ENCODE measurements at places on chromosomes 13 and 19.

DNA sequence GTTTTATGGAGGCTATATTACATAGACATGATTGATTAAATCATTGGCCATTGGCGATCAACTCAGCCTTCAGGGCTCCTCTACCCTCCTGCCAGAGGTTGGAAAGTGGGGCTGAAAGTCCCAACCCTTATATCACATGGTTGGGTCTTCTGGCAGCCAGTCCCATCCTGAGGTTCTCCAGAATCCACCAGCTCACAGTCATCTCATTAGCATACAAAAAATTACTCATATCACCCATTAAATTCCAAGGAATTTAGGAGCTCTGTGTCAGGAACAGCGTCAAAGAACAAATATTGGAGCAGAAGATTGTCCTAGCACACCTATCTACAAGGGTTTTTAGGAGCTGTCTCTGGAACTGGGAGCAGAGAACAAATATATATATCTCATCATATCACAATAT is 39.4 kb upstream of the FARP1 start:
- no peak for DNase-seq

DNA sequence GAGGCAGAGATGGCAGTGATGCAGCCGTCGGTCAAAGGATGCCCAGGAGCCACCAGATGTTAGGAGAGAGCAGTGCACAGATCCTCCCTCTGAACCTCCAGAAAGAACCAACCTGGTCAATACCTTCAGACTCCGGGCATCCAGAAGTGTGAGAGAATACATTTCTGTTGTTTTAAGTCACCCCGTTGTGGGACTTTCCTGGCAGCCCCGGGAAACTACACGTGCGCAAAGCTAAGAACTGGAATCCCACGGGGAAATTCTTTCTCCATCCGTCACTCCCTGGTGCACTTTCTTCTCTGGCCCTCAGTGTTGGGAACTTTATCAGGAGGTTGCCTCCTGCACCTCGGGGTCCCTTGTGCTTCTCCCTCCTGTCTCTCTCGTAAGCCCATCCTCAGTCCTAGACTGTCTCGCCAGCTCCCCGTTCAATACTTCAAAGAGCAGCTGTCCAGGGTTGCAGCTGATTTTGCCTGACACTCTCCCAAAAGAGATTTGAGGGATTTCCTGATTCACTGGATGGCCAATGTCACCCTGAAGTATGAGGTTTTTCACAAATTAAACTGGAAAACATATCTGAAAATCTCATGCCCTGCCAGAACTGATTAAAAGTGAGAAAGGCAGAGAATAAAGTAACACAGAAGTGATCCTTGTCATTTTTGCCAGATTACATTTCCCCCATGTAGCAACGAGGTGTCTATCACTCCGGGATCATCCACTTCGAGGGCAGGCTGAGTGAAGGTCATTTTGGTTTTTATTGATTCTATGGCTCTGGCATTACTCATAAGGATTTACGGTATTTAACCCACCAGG is 136.8 kb downstream of the DCT start:
- DNase-seq, result no peak

DNA sequence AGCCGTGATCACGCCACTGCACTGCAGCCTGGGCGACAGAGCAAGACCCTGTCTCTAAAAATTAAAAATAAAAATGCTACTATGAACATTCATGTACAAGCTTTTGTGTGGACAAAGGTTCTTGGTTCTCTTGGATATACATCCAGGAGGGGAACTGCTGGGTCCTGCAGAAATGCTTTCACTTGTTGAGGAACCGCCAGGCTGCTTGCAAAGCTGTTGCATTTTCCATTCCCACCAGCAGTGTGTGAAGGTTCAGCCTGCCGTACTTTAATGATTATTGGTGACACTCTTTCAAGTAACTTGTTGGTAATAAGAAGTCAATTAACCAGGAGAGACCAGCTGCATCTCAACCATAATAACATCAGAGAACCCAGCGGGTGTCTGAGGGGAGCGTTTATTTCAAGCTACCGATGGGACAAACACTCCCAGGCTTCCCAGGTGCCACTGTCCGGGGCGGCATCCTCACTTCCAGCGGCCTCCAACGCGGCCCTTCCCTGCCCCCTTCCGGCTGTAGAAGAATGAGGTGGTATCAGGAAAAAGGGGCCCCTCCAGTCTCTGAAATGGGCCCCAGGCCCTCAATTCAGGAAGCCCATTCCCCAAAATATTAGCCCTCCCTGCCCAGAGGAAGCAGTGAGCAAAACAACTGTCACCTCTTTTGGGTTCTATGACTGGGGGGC is 15.2 kb upstream of the PPP1R12C start:
- DNase-seq, result no peak

DNA sequence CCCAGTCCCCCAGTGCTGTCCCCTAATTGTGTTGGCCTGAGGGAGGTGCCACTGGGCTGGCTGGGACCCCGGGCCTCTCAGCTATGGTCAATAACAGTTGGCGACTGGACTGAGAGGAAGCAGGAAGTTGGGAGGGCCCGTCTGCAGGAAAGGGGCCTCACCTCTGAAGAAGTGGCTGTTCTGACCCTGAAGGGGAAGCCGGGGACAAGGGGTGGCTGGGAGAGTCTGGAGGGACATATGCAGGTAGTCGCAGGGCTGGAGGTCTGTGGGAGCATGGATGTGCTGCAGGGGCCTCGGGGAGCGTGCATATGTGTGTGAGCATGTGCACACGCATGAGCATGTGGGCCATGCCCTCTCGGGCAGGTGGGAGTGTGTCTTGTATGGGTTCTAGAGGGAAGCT is 5.9 kb downstream of the PKN1 start:
- no peak for DNase-seq

DNA sequence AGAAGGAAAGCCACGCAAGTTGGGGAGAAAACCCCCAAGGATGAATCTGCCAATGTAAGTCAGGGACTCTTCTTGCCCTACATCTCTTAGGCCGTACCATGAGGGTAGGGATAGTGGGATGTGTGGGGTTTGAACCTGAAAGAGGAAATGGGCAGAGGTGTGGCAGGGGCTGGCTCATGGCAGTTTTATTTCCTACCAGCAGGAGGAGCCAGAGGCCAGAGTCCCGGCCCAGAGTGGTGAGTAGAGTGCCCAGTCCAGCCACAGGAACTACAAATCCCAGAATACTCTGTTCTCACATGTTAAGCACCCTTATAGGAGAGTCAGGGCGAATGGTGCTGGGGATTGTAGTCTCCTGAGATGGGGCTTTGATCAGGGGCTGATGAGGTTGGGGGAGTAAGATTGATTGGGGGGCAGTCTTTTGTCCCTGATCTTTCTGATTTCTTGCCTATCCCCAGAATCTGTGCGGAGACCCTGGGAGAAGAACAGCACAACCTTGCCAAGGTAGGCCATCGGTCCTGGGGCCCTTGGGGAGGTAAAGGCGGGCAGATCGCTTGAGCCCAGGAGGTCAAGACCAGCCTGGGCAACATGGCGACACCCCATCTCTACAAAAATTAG is 16.5 kb downstream of the VASP start:
- DNase-seq, result peak; percentile 74

GRCh38 chr13:35474496-35475211 is 1.8 kb downstream of the MAB21L1 start:
- no peak for DNase-seq

- DNase-seq, result no peak
Measured at GRCh38 chr13:63308549-63309165, 1893.0 kb upstream of the PCDH20 start.

GRCh38 chr19:18393836-18394235 is 3.6 kb downstream of the LRRC25 start:
- no peak for DNase-seq

DNA sequence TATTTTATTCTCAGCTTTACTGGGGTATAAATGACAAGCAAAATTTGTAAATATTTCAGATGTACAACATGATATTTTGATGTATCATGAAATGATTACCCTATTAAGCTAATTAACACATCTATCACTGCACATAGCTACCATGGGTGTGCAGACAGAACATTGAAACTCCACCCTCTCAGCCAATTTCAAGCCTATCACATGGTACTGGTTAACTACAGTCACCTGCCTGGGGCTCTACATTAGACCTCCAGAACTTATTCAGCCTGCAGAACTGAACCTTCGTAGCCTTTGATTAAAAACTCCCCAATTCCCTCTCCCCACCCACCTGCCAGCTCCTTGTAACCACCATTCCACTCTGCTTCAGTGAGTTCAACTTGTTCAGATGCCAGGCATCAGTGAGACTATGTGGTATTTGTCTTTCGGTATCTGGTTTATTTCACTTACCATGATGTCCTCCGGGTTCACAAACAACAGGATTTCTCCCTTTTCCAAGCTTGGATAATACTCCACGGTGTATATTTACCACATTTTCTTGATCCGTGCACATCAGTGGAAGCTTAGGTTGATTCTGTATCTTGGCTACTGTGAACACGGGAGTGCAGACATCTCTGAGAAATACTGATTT is 19.2 kb downstream of the RAB20 start:
- peak; percentile 93 for DNase-seq

GRCh38 chr13:82165396-82166174 is 1716.7 kb downstream of the SLITRK1 start:
- DNase-seq, result no peak

- no peak for DNase-seq
Measured at GRCh38 chr19:31269425-31270127, 79.7 kb downstream of the TSHZ3 start.

- no peak for DNase-seq
Measured at GRCh38 chr13:73189776-73190175, 131.0 kb downstream of the KLF5 start.

DNA sequence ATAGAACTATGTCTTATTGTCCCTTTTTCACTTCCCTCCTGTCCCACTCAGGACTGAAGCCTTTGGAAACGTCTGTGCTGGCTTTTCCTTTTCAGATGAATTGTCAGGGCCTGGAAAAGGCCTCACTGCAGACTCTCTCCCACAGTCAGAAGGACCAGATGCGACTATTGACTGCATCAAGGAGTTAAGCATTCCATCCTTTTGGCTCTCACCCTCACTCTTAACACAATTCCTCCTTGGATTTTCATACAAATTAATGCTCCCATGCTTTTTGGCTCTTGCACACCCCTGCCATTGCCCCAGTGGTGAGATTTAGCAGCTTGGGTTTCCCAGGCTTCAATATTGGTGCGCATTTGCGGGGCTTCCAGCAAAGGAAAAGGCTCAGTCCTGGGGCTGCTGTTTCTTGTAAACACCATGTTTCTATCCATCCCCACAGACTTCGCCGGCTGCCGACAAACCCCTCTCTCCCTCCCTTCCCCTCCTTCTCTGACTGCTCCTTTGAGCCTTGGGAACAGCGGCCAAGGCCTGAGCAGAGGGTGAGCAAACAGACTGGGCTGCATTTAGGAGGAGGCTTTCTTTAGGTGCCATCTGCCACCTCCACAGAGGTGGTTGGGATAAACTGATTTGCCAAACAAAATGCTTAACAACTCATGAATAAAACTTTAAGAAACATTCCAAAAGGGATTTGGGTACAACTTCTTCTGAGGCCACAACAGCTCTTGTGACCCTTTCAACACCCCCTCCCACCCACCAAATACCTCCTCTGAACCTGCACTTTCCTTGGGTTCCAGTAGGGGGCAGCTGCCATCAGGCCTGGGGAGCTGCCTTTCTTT is 48.6 kb upstream of the PCDH8 start:
- no peak for DNase-seq

DNA sequence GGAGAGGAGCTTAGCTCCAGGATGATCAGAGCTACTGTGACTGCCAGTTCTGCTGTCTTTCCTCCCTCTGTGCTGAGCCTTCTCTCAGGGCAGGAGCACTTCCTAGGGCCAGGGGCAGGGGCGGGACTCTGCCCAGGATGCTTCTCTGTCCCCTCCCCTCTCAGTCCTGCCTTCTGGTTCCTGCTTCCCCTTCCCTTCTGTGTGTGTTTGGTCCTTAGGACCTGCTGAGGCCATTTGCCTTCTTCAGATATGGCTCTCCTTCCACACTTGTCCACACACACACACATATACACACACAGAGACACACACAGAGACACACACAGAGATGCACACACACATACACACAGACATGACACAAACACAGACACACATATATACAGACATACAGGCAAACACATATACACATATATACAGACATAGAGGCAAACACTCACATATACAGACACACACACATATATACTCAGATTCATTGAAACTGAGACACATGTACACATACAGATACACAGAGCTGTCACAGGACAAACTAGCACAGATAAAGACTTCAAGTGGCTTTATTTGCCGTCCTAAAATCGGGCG is 22.0 kb upstream of the CD177 start:
- no peak for DNase-seq

GRCh38 chr13:43884222-43884621 is 4.5 kb downstream of the LACC1 start:
- DNase-seq, result no peak

GRCh38 chr13:30030141-30030750 is 179.8 kb upstream of the UBL3 start:
- DNase-seq, result no peak

DNA sequence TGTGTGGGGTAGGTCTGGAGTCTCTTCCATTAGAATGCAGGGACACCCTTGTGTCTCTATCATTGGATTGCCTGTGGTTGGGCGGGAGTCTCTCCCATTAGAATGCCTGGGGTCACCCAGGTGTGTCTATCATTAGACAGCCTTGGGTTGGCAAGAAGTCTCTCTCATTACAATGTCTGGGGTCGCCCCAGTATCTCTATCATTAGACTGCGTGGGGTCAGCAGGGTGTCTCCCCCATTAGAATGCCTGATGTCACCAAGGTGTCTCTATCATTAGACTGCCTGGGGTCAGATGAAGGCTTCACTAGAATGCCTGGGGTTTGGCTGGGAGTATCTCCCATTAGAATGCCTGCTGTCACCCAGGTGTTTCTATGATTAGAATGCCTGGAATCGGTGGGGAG is 1539.0 kb downstream of the UQCRFS1 start:
- no peak for DNase-seq

- no peak for DNase-seq
Measured at GRCh38 chr13:26996965-26997752, 174.5 kb downstream of the USP12 start.

GRCh38 chr19:56114051-56114777 is 6.9 kb downstream of the ZNF787 start:
- DNase-seq, result no peak

DNA sequence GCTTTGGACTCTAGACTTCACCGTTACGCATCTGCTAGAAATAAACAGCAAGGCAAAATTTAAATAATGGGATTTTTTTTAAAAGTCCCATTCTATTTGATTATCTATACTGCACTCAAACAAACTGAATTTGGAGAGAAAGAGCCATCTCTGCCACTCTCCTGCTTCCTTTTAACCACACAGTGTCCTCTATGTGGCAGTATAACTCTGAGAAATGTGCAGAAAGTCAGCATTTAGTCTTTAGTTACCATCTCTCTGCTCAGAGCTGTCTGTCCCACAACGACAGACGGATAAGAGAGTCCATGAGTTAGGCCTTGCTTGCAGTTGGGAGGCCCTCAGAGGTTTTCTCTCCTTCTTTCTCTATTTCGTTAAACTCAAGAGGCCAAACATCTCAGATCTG is 21.2 kb downstream of the CCNA1 start:
- DNase-seq, result no peak

GRCh38 chr19:28313633-28314032 is 899.3 kb downstream of the UQCRFS1 start:
- no peak for DNase-seq

DNA sequence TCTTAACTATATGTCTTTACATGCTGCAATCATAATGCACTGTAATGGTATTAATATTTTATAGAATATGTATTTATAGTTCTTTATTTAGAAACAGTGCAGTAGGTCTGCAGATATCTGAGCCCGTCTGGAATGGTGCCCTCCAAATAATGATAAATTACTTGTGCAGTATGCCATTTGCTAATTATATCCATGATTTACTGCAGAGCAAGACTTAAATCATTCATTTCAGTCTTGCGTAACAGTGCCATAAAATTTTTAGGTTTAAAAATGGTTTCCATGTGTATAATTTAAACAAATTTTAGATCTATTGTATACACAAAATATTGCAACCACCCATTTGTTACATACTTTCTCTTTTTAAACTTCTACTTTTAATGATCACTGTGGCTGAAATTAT is 175.1 kb downstream of the ZNF536 start:
- DNase-seq, result no peak
